ENCODE measurements at places on chromosomes 3 and 15.

DNA sequence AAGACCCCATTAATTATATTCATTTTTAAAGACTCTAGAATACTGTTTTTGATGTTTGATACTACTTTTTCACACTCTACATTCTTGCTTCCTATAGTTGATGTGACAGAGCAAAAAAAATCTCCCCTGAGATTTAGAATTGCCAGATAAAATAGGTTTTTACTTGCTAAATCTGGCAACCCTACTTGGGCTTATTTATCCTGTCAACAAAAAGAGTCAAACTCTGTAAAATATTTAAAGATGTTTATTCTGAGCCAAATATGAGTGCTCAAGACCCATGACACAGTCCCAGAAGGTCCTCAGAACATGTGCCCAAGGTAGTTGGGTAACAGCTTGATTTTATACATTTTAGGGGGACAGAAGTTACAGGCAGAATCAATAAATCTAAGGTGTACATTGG, 72.3 kb downstream of the DAPK2 start:
- no peak for DNase-seq

DNA sequence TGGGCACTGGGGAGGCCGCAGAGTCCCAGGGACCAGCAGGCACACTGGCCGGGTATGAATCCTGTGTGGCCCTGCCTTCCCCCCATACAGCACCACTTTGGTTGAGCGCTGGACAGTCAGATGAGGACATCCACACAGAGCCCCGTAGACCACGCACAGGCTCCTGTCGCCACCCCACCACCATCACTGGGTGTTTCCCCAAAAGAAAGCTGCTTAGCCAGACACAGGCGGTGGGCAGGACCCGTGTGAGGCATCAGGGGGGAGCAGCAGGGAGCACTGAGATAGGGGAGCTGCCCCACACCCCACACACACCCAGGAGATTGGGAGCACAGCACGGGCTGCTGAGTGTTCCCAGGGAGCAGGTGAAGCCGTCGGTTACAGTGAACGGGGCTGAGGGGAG, 42.4 kb upstream of the SLC41A3 start:
- no peak for DNase-seq

DNA sequence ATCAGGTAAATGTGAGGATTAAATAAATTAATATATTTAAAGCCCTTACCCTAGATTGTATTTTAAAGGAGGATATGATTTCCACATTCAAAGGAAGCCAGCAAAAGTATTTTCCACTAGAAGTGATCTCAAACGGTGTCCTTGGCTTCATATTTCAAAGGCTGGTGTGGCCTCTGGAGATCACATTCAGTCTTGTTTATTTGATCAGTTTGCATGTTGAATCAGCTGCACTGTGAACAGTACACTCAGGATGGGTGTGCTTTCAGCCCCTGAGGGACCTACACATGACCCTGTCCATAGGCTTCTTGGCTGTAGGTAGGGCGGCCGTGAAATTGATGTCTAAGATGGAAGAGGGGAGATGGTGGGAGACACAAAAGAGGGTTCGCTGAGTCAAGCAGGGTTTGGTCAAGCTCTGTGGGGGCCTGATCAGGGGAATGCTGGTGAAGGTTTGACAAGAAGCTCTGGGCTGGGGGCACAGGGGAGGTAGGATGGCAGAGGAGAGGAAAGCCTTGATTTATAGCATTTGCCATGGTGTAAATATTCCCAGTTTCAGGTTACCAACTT, 21.9 kb downstream of the CYP8B1 start:
- DNase-seq = no peak

DNA sequence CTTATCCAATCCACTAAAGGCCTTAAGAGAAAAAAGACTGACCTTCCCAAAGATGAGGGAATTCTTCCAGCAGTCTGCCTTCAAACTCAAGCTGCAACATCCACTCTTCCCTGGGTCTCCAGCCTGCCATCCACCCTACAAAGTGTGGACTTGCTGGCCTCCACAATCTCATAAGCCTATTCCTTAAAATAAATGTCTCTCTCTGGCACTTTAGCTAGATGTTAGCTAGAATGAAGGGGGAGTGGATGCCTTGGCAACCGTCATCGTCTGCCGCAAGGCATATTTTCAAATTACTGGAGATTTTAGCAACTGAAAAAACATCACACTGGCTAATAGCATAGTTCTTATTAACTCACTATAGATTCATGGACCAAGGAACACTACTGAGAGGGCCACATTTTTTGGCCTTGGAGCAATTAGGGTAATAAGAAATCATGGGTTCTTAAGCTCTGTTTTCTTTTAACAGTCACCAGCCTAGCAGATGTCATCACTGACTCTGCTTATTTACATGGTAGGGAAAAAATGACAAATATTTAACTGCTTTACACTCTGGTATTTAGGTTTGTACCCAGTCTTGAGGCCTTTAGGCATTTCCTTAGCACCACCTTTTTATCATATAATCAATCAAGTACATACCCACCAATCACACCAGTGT, 245.3 kb downstream of the MYRIP start:
- DNase-seq = no peak

DNA sequence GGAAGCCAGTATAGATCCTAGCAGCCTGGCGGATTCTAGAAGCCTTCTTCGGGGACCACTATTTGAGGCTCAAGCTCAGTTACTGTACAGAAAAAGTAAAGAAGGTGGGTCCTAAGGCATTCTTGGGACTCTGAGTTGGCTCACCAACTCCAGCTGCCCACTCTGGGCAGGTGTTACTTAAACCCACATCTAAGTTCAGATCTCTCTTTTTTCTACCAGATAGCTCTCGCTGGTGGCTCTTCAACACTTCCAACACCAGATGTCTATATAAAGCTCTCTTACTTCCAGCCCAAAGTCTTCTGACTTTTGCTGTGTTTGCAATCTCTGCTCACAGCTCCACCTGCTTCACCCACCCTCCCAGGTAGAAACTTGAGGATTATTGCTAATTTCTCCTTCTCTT, 232.8 kb upstream of the TPRG1 start:
- DNase-seq = no peak

GRCh38 chr3:62621176-62621575, 247.8 kb upstream of the FEZF2 start:
- DNase-seq = no peak

DNA sequence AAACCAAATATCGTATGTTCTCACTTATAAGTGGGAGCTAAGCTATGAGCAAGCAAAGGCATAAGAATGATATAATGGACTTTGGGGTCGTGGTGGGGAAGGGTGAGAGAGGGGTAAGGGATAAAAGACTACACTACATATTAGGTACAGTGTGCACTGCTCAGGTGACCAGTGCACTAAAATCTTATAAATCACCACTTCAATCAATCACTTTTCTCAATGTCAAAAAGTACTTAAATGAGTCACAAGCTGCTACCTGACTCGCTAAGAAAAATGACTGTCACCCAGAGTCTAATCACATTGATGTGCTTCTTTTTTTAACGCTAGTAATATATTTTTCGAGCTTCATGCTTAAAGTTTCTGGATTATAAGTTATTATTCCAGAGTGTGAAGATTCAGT, 95.5 kb downstream of the CBLB start:
- DNase-seq = no peak

DNA sequence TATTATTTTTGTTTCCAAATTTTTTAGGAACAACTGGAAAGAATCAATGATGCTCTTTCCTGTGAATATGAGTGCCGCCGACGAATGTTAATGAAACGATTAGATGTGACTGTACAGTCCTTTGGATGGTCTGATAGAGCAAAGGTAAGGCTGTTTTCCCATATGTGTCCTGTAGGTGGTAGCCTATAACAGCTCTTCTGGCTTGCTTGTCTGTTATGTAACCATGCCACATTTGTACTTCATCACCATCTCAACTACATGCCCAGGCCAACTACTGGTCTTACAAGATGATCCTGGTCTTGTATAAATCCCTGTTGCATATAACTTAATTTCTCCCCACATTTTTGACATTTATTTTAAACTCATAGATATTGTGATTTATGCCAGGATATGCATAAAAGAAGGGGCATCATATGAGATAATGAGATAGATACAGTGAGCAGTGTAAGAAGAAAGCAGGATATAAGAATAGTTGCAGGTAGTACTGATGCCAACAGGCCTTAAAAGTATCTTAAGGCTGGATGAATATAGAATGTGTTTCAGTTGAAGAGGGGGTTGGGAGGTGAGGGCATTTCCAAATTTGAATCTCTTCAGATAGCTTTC, 20.3 kb downstream of the FAM98B start:
- DNase-seq = peak; percentile 84

DNA sequence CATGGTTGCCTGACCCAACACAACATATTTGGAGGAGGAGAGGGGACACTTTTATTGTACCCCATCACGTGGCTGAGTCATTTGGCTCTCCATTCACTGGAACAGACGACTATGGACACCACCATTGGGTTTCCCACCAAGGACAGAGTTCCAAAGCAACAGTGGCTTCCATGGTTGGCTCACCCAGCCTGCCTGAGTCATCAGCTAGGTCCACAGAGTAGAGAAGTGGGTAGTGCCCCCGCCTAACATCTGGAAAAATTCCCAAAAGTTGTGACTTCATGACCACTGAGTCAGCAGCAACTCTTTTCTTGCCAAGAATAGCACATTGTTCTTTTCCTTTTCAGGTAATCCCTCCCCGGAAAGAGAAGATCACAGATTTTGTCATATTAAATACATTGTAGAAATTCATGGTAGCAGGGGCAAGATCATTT, 3.0 kb upstream of the PPP1R2 start:
- no peak for DNase-seq

DNA sequence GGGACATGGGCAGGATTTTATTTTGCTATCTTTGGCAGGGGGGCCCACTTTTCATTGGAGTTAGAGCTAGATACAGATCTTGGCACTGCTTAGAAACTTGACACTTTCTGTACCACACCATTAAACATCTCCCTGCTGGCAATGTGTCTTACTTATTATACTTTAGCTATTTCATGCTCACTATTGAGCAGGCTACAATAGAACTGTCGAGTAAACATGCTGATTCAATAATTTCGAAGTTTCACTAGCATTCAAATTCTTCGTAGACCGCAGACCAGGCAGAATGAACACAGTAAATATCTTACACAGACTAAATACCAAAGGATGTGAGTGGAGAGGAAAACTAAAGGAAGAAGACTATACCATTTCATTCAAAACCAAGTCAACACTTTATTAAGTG, 180.8 kb downstream of the UNC13C start:
- no peak for DNase-seq

GRCh38 chr3:118909763-118910162, 124.9 kb downstream of the IGSF11 start:
- DNase-seq = no peak

DNA sequence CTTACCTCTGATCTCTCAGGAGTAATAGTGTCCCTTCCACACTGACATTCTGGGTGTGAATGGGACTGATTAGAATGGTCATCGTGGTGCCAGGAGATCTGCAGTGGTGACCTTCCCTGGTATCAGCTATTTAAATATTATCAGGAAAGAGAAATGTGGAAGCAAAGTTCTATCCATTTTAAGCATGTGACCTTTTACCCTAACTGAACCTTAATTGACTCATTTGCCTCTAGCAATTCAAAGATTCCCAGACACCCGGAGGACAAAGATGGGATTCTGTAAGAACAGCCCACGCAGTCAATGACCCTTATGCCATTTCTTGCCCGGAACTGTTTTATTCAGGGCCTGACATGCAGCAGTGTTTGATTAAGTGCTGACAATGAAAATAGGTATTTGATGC, 10.3 kb downstream of the LIPC start:
- no peak for DNase-seq

GRCh38 chr3:195384952-195385351, 57.9 kb downstream of the ACAP2 start:
- DNase-seq = no peak

- no peak for DNase-seq
Measured at GRCh38 chr3:153574445-153574844, 412.4 kb downstream of the RAP2B start.

DNA sequence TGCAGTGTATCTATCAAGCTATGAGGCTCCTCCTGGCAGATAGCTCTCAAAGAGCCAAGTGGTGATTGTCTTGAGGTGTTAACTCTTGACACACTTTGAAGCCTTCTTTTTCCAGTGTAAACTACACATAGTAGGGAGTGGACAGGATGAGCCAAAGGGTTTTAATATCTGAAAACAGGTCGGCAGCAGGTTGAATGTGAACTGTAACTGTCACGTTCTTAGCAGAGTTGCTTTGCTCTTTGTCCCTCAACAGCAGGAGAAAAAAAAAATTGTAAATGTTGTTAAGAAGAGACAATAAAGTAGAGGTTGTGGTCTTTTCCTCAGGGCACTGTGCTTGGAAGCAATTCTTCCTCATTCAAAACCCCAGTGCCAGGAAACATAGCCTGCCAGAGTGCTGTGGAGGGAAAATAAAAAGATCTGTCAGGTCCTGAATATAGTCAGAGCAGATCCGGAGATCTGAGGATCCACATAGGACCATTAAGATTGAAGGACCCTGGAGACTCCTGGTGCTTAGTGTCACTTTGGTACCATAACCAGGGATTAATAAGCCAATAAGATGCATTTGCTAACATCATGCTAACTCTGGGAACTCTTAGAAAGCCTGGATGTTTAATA, 229.7 kb downstream of the NAALADL2 start:
- DNase-seq = no peak

DNA sequence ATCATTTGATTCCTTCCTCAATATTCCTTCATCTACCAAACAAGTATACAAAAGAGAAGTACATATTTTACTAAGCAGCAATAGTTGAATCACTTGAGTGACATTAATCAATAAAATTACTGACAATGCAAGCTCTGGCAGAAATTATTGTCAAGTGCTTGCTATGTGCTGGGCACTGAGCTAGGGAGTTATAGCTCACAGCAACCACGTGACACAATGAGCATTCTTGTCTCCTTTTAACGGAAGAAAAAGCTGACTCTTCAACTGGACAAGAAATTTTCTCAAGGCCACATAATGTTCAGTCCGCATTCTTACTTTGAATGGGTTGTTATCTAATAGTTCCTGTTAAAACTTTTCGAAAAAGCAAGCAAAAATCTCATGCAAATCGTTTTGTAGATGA, 500.1 kb downstream of the PYDC2 start:
- no peak for DNase-seq

GRCh38 chr3:44236485-44236908, 5.2 kb upstream of the TOPAZ1 start:
- no peak for DNase-seq

DNA sequence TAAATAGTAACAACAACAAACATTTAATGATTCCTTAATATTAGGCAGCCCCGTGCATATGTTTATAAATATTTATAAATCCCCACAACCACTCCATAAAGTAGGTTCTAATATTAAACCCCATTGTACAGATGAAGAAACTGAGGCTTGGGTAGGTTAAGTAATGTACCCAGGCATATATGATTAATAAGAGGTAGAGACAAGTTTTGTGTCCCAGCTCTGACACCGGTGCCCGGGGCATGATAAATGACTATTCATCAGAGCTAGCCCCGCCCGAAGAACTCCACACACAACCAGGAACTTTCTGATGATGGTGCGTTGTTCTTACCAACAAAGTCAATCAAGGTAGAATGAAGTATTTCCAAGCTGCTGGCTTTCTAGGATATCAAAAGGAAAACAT, 19.4 kb downstream of the CDCP1 start:
- DNase-seq = no peak

GRCh38 chr3:113953677-113954076, 5.9 kb downstream of the ZDHHC23 start:
- DNase-seq = no peak

GRCh38 chr3:134797057-134797740, 2.1 kb downstream of the EPHB1 start:
- DNase-seq = no peak

Data from CD4-positive, alpha-beta T cell (primary cell).